Stimulated activated CD4-positive, alpha-beta T cell treated with anti-CD3 and anti-CD28 coated beads, Interleukin-2, amount 100 ng/mL, for 24 hours (primary cell): ENCODE measurements at places on chromosomes 3 and 15.

GRCh38 chr3:34174740-34175139 lies 376.3 kb downstream of the PDCD6IP start:
- no peak for DNase-seq

DNA sequence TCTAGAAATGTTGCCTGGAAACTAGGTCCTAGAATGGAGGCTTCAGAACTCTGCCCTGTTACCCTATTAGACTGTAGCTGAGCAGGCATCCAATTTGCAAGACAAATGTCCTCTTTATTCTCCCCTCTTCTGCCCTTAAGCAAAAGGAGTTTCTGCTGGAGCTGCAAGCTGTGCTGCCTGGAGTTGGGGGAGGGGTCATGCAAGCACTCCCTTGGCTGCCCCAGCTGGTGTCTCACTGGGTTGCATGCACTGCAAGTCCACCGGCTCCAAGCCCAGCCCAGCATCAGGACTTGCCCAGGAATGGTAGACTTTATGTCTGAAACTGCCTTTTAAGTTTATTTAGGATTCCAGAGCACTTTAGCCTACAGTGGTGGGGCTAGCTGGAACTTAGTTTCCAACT lies 15.7 kb upstream of the RBP2 start:
- no peak for DNase-seq

DNA sequence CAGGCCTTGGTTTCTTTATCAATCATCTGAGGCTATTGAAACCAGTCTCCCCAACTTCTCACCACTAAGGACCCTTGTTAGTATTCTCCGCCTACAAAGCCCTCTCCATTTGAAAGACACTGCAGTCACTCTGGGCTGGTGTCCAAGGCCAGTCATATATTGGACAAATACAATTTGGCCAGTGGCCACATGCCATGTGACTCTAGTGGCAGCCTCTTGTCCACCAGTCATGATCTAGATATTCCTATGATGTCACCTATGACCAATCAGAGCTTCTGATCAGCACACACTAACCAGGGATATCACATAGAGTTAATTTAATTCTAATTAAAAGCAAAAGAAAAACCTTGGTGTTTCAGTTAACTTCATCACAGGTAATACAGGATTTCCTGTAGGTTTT lies 68.2 kb downstream of the RAB11A start:
- no peak for DNase-seq

DNA sequence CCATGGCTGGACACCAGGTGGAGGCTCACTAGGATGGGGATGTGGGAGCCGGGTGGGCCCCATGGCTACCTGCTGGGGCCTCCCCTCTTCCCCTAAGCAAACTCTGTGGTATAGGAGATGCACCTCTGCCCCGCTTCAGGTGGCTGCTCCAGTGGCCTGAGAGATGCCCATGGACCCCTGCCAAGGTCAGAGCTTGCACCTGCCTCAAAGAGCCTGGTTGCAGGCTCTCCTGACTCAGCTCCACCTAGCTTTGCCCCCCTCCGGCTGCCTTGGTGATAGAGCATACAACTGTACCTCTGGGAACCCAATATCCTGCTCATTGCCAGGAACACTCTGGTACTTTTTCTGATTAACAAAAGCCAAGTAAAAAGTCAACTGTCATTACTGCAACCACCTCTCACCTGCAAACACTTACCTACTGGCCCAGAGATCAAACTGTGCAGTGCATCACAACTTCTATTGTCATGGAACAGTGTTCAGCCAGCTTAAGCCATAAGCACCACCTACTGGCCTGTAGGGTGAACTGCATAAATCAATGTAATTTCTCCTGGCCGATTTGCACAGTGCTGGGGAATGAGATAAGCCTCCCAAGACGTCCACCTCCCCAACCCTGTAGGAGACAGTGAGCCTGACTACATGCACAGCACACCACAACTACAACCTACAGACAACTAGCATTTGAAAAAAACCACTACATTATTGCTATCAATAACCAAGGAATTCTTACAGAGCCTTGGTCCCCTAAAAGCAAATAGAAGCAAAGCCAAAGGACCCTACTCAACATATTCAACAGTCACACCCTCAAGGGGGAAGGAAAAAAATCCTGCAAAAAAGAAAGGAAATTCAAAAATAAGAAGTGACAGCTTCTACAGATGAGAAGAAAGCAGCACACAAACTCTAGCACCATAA lies 352.4 kb upstream of the ARHGEF26 start:
- peak; percentile 21 for DNase-seq

GRCh38 chr3:192920411-192920810 lies 2.8 kb upstream of the MB21D2 start:
- DNase-seq, result no peak

DNA sequence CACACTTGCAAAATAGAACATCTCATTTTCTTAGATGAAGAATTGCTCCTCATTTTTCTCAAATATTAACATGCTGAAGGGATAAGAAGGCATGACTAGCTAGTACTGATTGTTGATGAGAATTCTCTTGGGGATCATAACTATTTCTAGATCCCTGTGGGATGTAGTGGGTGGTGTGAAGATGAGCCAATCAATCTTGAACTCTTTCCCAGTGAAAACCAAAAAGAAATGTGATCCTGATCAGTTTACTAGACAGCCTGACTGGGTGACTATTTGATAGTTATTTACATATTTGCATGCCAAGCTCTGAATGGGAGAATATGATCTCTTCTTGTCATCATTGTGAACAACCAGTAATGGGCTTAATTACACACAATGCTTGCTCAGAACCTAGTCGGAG lies 63.7 kb downstream of the ZIC1 start:
- DNase-seq, result no peak
